ENCODE measurements at places on chromosomes 6 and 20. TPM values are rescaled to one million over a fixed set of nuclear protein-coding genes. Genes with fewer than 3 reads are reported as not detected.

Gene C6orf15
- total RNA-seq: not detected

Gene SAMD3
- total RNA-seq: 0.39 TPM

Gene THBS2
- 121 TPM for total RNA-seq

Gene CTAGE9
- total RNA-seq: not detected

Gene GHRH
- total RNA-seq: not detected

Gene EYA2
- total RNA-seq: 1.8 TPM

Gene LHFPL5
- not detected for total RNA-seq

Gene CRISP3
- total RNA-seq: not detected

Gene PLEKHG1
- total RNA-seq: 0.91 TPM

Gene DDX27
- 30.1 TPM for total RNA-seq

Gene GJA1
- total RNA-seq: 737 TPM

Gene LRFN2
- not detected for total RNA-seq

Gene HLA-DRB5
- 0.32 TPM for total RNA-seq

Gene KCNS1
- not detected for total RNA-seq

Gene RIPPLY2
- total RNA-seq: under 0.01 TPM

Gene ABHD16B
- not detected for total RNA-seq

Gene SESN1
- total RNA-seq: 20.9 TPM

Gene BAK1
- 11.5 TPM for total RNA-seq

Gene BLCAP
- total RNA-seq: 30.2 TPM

Gene TBXT
- total RNA-seq: not detected

Gene TRAPPC3L
- total RNA-seq: 0.11 TPM

Gene ANKS1A
- 9.1 TPM for total RNA-seq

Gene CCN6
- total RNA-seq: 36.8 TPM

Gene RNASET2
- total RNA-seq: 70.5 TPM

Gene HSD17B8
- total RNA-seq: 3.3 TPM

Gene CST1
- not detected for total RNA-seq

Gene HLA-DMB
- total RNA-seq: not detected

Gene TPD52L1
- total RNA-seq: 273 TPM

Gene UBE3D
- total RNA-seq: 6.6 TPM

Gene NOX3
- not detected for total RNA-seq

Gene WFDC12
- total RNA-seq: not detected

Gene FAM162B
- not detected for total RNA-seq

Gene SMLR1
- not detected for total RNA-seq

Gene TTLL9
- 0.26 TPM for total RNA-seq

Gene TSBP1
- not detected for total RNA-seq

Gene CLPSL1
- total RNA-seq: not detected

Gene NCOA7
- 37.0 TPM for total RNA-seq

Gene CYP24A1
- total RNA-seq: 0.43 TPM

Gene ISM1
- 32.1 TPM for total RNA-seq

Gene GPSM3
- 1.0 TPM for total RNA-seq
